ENCODE measurements at places on chromosomes 7 and 10.
A peak's percentile ranks its signal among the peaks of the same experiment; 100 is the strongest.

GRCh38 chr7:141884539-141885225, 31.5 kb upstream of the OR9A4 start:
- peak; percentile 77 for DNase-seq

GRCh38 chr10:69497611-69498390, 46.5 kb downstream of the TSPAN15 start:
- DNase-seq: no peak

DNA sequence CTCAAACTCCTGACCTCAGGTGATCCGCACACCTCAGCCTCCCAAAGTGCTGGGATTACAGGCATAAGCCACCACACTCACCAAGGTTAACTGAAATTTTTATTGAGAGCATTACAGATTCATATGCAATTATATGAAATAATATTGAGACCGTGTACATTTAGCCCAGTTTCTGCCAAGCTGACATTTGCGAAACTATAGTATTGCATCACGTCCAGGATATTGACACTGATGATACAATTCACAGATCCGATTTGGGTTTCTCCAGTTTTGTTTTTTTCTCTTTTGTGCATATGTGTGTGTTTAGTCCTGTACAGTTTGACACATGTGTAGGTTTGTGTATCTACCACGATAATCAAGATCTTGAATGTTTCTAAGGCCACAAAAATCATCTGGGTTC, 627.9 kb upstream of the FOXK1 start:
- no peak for DNase-seq

DNA sequence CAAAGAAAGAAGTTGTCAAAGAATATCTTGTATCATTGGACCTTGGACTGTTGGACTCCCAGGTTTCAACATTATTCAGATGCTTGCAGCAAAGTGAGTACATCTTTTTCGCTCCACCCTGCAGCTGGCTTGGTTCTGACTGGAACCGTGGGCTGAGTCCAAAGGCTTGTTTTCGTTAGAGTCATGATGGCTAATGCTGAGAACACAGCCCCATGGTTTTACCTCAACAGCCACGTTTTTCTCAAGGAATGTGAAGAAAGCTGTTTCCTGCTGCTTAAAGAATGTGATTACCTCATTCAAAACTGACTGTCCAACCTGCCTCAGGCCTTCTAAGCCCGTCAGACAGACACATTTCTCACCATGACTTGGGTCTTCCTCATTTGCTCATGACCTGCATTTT, 69.5 kb downstream of the STEAP1B start:
- DNase-seq: no peak

DNA sequence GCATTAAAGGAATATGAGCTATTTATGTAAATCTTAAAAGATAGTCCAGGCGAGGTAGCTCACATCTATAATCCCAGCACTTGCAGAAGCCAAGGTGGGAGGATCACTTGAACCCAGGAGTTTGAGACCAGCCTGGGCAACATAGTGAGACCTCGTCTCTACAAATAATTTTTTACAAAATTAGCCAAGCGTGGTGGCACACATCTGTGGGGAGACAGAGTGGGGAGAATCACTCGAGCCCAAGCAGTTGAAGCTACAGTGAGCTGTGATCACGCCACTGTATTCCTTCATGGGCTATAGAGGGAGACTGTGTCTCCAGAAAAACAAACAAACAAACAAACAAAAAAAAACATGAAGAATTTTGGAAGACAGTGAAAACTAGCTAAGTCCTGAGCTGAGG, 28.4 kb downstream of the HERC4 start:
- DNase-seq: no peak

GRCh38 chr10:110527731-110528171, 30.0 kb downstream of the DUSP5 start:
- peak; percentile 65 for DNase-seq

DNA sequence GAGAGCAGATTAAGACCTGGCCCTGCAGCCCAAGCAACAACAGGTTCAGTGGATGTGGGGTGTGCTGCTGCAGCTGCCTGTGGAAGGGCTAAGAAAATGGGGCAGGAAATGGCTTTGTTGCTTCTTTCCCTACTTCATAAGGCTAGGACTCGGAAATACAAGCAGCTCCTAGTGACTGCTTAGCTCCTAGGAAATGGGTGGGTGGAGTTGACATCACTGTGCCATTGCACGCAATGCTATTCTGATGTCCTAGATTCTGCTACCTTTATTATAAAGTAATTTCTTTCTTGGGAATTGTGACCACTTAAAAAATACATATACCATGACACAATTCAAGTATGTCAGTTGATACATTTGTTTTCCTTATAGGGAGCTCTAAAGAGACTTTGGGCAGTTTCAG, 155.8 kb downstream of the FANK1 start:
- DNase-seq: peak; percentile 50

GRCh38 chr10:43857206-43857930, 208.7 kb upstream of the ZNF32 start:
- no peak for DNase-seq

GRCh38 chr10:69270990-69271389, 7.3 kb upstream of the HK1 start:
- DNase-seq: no peak

- DNase-seq: no peak
These were observed 118.9 kb downstream of the CDK14 start for GRCh38 chr7:90715067-90715466.

GRCh38 chr7:6575281-6576023, 1.8 kb upstream of the ZDHHC4 start:
- no peak for DNase-seq

- no peak for DNase-seq
These were observed 23.4 kb upstream of the ZNF716 start for GRCh38 chr7:57426629-57427003.

GRCh38 chr7:23276376-23276775, 22.8 kb upstream of the MALSU1 start:
- DNase-seq: peak; percentile 8

GRCh38 chr7:44447874-44448425, 42.5 kb downstream of the NUDCD3 start:
- DNase-seq: no peak

- no peak for DNase-seq
These were observed 349.6 kb upstream of the MKI67 start for GRCh38 chr10:128475686-128476367.

DNA sequence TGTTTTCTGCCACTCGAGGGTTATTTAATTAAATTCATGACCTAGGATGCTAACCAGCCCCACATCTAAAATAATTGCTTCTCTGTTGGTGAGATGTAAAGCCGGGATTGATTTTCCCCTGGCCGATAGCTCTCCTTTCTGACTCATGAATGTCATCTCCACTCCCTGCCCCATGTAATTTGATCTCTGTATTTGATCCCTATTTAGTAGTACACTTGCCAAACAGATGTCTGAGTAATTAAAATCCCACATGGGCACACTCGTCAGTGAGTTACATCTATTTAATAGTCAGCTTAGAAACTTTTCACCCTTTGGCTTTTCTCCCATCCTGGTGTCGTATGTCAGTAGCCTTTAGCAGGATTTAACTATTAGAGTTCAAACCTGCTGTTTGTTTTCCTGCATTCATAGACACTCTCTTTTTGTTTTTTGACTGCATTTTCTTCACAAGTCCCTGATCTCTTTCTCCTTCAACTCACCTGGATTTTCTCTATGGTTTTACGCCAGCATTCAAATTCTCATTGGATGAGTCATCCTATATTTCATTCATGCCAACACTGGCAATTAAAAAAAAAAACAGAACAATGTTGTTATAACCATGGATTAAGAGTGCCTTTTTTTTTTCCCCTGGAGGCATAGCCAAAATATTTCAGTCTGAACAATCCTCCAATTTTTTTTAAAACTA, 82.7 kb downstream of the SPAG6 start:
- DNase-seq: no peak

DNA sequence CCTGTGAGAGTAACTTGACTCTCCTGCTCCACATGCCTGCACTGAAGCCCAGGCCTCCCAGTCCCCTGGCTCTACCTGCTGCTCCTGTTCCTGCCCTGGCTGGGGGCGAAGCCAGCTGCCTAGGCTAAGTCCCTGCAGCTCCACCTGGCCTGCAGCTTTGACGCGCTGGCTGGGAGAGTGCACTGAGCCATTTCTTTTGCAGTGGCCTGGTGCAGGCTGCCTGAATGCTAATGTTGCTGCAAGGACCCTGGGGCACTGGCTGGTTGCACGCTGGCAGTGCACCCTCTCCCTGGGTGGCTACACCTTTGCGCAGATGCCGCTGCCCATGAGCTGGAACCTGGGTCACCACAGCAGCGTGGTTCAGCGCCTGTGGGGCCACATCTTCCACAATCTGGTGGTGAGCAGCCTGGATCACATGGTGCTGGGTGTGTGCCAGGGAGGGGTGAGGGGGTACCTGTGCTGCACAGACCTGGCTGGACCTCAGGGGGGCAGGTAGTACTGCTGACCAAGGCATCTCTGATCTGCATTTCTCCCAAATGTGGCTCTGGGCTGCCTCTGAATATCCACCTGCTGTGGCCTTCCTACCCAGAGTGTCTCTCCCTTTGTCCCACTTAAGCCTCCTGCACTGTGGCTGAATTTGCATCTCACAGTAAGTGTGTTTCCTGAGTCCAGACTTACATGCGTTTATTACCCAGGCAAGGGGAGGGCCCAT, 20.0 kb downstream of the IMPDH1 start:
- no peak for DNase-seq

DNA sequence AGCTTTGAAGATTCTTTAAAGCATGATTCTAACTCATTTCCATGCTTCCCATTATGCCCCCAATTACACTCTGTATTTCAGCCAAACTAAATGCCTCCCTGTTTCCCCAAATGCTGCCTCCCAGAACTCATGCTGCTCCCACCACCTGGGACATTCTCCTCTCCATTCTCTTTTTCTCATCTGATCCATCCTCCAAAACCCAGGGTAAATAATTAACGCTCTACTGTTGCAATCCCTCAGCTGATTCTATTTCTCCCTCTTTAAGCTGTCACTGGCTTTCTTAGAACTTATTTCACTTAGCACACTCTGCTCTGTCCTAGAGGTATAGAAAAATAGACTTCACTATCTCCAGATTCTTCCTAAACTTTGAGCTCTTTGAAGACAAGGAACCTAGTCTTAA, 104.7 kb downstream of the ICA1 start:
- DNase-seq: no peak

DNA sequence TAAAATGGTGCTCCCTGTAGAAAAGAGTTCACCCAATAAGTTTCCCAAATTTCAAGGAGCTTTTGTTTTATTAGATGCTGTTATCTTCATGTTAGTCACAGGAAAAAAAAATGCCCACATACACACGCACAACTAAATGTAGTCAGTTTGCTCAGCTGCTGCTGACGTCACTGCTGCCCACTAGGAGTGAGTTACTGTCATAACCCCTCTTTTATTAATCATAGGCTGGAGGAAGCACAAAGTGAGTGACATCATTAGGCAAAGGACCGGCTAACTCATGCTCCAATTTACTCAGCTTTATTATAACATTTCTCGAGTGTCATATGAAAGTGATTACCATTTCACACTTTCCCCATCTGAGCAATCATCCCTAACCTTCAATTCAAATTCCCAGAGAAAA, 6.7 kb upstream of the INHBA start:
- DNase-seq: peak; percentile 99

- DNase-seq: no peak
These were observed 112.0 kb upstream of the PRSS1 start for GRCh38 chr7:142637240-142637639.

DNA sequence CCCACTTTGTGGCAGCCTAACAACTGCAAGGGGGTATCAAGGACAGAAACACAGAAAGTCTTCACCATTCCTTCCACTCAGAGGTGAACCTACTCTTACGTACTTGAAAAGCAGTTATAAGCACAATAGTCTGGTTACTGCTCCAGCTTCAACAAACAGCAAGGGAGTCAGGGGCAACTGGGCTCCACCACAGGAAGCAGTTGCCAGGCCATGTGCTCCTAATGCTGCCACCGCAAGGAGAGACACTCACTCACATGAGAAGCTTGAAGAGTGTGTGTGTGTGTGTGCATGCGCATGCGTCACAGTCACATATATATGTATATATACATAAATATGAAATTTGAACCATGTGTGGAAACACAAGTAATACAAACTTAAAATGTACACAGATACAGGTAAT, 65.5 kb downstream of the GRB10 start:
- no peak for DNase-seq

GRCh38 chr10:71222601-71223346, 10.4 kb downstream of the UNC5B start:
- no peak for DNase-seq

DNA sequence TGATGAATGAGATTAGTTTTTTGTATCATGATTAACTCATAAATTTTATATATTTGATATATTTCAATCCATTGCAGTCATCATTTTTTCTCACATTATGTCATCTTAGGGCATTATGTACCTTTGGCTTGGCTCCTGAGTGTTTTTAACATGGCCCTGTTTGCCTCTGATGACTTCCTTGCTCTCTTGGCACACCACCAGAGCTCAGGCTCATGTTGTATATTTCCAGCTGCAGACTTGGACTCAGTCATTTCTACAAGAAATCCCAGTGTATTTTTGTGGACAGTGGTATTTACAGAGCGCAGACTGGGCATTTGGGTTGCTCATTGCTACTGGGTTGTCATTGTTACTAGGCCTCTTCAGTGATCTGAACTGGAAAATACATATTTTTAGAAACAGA, 188.5 kb downstream of the ADRA2A start:
- DNase-seq: no peak

- DNase-seq: no peak
These were observed 32.7 kb upstream of the TRIM8 start for GRCh38 chr10:102611514-102612087.

- DNase-seq: no peak
These were observed 10.6 kb downstream of the NACAD start for GRCh38 chr7:45078125-45078681.

GRCh38 chr10:95756809-95757684, 1.1 kb downstream of the ENTPD1 start:
- DNase-seq: no peak

DNA sequence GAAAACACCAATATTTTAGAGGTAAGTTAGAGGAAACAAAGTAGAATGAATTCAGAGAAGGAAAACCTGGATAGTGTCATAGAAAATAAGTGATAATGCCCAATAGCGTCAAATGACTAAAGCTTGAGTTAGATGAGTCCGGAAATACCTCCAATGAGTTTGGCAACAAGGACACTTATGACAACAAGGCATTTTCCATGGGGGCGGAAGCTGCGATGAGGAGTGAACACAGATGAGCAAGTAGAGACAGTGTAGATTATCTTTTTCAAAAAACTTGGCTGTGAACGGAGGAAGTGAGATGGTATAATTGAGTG, 383 bp upstream of the R3HCC1L start:
- DNase-seq: no peak

DNA sequence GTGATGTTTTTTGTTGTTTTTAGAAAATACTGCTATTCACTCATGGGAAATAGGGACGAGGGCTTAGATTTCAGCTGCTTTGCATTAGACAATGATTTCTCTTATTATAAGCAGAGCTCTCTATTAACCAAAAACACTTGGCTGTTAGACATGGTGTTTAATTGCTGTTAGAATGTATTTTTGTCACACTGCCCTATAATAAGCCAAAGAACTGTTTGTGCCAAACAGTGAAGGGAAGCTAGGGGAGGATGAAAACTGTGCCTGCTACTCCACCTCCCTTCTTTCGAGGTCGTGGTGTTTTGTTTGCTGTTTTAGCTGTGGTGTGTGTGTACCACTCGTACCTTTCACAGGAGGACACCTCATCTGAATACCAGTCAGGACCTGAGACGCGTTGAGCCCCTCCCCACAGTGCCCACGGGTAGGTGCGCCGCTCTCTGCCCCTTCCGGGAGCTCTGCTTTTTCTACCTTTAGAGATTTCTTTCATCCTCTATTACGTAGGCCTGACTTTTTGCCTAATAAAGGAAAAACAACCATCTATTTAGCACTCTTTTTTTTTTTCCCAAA, 57.9 kb downstream of the CUX1 start:
- DNase-seq: no peak

- no peak for DNase-seq
These were observed 18.0 kb downstream of the STARD3NL start for GRCh38 chr7:38195804-38196595.

Data from suppressor macrophage treated with lipopolysaccharide for 1 hour (primary cell).